ENCODE measurements at places on chromosomes 5 and 9. TPM values are rescaled to one million over a fixed set of nuclear protein-coding genes. Genes with fewer than 3 reads are reported as not detected.

The PLGRKT gene
- total RNA-seq, result 25.2 TPM

The ANAPC2 gene
- 29.2 TPM for total RNA-seq

The DBN1 gene
- total RNA-seq, result 354 TPM

The CLK4 gene
- total RNA-seq, result 15.1 TPM

The CDC37L1 gene
- total RNA-seq, result 21.9 TPM

The SH3RF2 gene
- total RNA-seq, result 5.9 TPM

The CMYA5 gene
- total RNA-seq, result 0.16 TPM

The TAS2R1 gene
- not detected for total RNA-seq

The ZBTB34 gene
- total RNA-seq, result 5.0 TPM

The ANXA2R gene
- 8.0 TPM for total RNA-seq

The NCS1 gene
- total RNA-seq, result 42.6 TPM

The FOXD4L3 gene
- total RNA-seq, result not detected

The EMB gene
- 0.12 TPM for total RNA-seq

The SLC25A2 gene
- total RNA-seq, result not detected

The ZER1 gene
- 14.8 TPM for total RNA-seq

The AK8 gene
- total RNA-seq, result 0.43 TPM

Measured in A172 (cell line).